Stimulated activated CD8-positive, alpha-beta memory T cell treated with anti-CD3 and anti-CD28 coated beads, Interleukin-2, amount 100 ng/mL, for 1 hour (primary cell): ENCODE measurements at places on chromosomes 6 and 20.

DNA sequence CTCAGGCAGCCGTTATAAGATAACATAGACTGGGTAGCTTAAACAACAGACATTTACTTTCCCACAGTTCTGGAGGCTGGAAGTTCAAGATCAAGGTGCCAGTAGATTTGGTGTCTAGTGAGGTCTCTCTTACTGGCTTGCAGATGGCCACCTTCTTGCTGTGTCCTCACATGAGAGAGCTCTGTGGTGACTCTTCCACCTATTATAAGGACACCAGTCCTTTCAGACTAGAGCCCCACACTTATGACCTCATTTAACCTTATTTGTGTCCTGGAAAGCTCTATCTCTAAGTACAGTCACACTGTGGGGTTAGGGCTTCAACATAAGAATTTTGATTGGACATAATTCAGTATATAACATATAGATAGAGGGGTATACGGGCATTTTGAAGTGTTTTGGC, 245.0 kb downstream of the UTRN start:
- no peak for DNase-seq

GRCh38 chr6:109872968-109873545, 105.1 kb upstream of the GPR6 start:
- no peak for DNase-seq

DNA sequence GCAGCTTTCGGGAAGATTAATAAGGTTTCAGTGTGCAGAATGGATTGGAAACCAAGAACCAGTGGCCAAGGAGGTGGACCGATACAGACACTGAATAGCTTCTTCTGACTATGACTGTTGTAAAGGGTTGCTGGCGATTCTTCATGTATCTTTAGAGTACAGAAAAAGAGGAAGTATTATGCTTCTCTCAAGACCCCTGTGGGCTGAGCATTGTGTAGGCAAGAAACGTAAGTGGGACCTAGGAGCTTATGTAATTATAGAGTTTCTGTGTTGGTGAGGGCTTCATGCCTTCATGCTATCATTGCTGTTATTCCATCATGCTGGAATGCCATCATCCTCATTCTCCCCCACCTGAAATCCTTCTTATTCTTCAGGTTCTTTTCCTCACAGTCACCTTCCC, 105.4 kb upstream of the AKIRIN2 start:
- no peak for DNase-seq

- DNase-seq = no peak
Measured at GRCh38 chr20:8983478-8984345, 85.2 kb upstream of the PLCB4 start.

DNA sequence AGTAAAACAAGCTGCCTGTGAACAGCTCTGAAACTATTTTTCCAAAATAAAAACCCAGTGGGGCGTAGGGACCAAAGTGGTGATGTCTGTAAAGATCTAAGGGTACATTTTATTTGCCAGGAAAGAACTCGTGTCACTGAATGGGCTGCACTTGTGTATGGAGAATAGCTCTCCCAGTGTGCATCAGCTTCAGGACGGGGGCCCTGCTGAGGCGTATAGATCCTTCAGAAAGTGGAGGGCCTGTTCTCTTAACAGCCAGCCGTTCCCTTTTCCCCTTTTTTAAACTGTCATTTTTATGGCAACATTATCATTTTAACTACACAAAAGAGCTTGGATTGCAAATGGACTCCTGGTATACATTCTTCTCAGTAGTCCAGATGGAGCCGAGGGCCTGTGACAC, 137.3 kb downstream of the TMEM242 start:
- DNase-seq = no peak

- DNase-seq = no peak
Measured at GRCh38 chr20:61874421-61875068, 191.1 kb downstream of the TAF4 start.

DNA sequence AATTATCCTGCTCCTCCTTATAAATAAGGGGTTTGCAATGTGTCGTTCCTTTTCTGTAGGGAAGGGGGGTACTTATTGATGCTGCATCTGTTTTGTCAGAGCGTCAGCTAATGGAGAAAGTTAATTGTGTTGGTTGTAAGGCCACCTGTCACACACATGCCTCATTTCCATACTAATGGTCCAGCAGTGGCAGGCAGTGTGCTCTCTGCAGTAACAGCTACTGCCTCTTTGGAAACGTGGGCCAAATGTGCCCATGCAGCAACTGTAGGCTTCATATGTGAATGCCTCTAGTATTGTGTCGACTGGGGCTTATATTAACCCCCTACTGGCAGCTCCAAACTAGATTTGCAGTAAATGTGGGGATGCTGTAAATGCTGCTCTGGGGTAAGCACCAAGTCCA, 56.3 kb upstream of the OLIG3 start:
- no peak for DNase-seq

GRCh38 chr6:131894493-131895424, 56.4 kb downstream of the CCN2 start:
- no peak for DNase-seq

- no peak for DNase-seq
Measured at GRCh38 chr6:129353067-129353466, 356.9 kb downstream of the ARHGAP18 start.

- no peak for DNase-seq
Measured at GRCh38 chr6:92828788-92829187, 590.6 kb downstream of the EPHA7 start.

DNA sequence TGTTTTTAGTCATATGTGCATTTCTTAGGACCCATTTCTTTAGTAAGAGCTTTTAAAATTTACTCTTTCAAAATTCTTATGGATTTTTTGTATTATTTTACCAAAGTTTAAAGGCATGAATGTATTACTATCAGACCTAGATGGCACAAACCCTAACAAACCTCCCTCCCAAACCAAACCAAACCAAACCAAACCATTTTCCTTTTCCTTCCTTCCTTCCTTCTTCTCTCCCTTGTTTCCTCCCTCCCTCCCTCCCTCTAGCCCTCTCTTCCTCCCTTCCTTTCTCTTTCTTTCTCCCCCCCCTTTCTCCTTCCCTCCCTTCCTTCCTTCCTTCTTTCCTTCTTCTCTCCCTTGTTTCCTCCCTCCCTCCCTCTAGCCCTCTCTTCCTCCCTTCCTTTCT, 1001.8 kb upstream of the CITED2 start:
- DNase-seq = no peak

- no peak for DNase-seq
Measured at GRCh38 chr6:109527989-109528388, 45.0 kb upstream of the ZBTB24 start.

DNA sequence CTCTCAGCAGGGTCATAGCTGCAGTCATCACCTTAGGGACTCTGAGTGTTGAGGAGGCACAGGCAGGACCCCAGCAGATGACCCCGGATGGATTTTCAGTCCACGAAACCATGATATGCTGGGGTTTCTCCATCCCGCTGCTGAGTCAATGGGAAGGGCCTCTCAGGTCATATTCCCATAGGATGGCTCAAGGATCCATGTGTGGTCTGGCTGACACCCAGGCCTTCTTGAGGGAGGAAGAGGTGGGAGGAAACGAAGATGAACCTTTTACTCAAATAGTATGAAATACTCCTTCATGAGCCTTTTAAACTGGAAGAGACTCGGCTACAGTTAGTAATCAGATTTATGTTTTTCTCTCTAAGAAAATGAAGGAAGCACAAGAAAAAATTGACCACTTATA, 10.3 kb upstream of the RALY start:
- no peak for DNase-seq

DNA sequence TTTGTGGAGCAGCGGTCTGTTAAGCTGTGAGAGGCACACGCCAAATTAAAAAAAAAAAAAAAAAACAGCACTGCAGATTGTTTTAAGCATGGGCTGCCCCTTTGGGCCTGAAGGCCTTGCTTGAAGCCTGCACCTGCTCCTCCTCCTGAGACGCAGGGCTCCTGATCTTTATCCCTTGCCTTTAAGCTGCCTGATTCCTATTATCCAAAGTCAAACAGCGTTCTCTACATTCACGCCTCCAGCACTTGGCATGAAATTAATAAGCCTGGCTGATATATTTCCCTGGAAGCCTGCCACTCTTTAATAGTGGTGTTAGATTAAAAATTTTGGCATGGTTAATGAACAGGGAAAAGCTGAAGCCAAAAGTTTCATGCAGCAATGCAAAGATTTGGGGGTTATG, 163.9 kb downstream of the FAXC start:
- DNase-seq = no peak

GRCh38 chr20:57707849-57708693, 1.7 kb downstream of the PMEPA1 start:
- DNase-seq = no peak

- DNase-seq = no peak
Measured at GRCh38 chr6:88808381-88808780, 155.0 kb downstream of the RNGTT start.

GRCh38 chr20:60252866-60253265, 294.6 kb downstream of the CDH26 start:
- no peak for DNase-seq

DNA sequence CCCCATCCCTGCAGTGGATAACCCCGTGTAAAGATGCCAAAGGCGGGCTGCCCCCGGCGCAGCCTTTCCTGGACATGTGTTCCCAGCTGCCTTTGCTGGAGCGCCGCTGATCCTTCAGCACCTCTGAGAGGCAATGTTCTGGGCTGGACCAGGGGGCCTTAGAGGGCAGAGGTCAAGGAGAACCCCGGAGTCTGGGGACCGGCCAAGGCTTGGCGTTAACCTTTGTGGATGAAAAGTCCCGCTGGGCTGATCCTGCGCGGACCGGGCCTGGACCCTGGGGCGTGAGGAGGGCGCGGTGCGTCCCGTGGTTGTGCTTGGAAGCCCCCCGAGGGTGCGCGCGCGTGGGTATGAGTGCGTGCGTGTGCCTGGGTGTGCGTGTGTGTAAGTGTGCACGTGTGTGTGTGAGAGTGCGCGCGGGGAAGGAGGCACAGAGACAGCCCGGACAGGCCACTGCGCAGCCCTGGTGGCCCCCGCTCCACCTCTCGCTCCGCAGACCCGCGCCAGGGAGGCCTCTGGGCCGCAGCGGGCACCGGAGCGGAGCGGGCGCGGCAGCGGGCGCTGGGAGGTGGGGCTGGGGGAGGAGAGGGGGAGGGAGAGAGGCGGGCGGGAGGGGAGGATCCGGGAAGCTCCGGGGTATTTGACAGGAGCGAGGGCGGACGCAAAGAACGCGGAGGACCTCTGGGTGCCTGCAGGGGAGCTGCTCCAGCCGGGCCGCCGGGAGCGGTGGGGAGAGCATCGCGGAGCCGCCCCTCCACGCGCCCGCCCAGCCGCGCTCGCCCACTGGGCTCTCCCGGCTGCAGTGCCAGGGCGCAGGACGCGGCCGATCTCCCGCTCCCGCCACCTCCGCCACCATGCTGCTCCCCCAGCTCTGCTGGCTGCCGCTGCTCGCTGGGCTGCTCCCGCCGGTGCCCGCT, at the start of gene SMOC2:
TSS of gene SMOC2 (plus strand) at position 665 of the 914 bp plus-strand sequence. CDS start at position 852, 187 bp downstream.
- DNase-seq = no peak

DNA sequence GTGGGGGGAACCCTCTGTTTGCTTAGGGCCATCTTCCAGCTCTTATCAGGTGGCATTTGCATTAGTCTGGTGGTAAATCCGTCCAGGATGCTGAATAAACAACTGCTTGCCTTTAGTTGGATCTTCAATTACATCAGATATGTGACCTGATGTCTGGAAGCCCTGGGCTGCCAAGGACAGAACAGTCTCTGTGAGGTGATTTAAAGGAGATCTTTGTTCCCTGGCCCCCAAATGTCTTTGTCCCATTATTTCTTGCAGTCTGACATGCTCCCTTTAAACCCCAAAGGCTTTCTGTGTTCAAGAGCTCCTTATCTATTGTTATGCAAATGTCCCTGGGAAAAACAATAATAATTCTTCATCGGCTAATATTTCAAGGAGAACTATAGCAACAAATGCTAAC, 84.6 kb upstream of the SPTLC3 start:
- no peak for DNase-seq

- DNase-seq = no peak
Measured at GRCh38 chr20:22560817-22561216, 23.6 kb downstream of the FOXA2 start.

DNA sequence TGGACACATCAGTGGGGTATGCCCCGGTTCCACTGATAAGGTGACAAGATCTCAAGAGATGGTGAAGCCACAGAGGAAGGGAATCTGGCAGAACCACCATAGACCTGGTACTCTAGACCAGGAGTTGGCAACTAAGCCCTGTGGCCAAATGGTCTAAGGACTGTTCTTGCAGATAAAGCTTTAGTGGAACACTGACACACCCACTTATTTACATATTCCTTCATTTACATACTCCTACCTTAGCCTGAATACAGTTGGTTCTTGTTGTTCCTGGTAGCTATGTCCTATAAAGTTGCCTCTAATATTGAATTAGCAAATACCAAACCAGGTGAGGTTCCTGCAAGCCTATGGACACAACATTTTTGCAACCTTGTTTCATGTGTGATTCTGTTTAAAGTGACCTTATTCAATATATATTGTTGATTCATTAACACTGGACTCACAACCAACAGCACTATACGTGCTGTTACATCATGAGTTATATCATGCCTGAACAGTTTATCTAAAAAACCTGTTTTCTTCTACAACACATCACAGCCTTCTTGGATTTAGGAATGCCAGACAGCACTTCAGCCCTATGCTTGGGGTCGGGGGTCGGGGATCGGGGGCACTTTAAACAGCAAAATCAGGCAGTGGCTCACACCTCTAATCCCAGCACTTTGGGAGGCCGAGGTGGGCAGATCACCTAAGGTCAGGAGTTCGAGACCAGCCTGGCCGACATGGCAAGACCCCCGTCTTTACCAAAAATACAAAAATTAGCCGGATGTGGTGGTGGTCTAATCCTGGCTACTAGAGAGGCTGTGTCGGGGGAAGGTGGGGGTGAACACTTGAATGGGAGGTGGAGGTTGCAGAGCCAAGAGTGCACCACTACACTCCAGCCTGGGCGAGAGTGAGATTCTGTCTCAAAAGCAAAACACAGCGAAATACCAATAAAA, 2.5 kb downstream of the CCDC167 start:
- DNase-seq = no peak

DNA sequence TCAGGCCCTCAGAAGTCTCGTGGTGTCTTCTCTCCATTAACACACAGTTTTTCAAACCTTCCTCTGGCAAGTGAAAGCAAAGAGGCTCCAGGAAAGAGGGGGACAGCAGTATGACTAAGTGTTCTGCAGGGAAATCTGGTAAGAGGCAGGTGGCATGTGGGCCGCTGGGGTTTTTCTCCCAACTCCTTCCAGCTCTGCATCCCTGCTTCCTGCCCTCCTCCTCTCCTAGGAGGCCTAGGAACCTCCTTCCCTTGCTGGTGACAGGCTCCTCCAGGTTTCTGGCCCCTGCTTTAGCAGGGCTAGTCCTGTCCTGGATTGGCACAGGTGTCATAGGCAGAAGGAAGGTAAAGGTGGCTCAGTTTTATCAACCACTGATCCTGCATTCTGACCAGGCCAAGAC, 7.6 kb upstream of the ITCH start:
- DNase-seq = no peak
